ENCODE measurements at places on chromosomes 7 and 10. TPM values are rescaled to one million over a fixed set of nuclear protein-coding genes. Genes with fewer than 3 reads are reported as not detected.
A peak's percentile ranks its signal among the peaks of the same experiment; 100 is the strongest.

DNA sequence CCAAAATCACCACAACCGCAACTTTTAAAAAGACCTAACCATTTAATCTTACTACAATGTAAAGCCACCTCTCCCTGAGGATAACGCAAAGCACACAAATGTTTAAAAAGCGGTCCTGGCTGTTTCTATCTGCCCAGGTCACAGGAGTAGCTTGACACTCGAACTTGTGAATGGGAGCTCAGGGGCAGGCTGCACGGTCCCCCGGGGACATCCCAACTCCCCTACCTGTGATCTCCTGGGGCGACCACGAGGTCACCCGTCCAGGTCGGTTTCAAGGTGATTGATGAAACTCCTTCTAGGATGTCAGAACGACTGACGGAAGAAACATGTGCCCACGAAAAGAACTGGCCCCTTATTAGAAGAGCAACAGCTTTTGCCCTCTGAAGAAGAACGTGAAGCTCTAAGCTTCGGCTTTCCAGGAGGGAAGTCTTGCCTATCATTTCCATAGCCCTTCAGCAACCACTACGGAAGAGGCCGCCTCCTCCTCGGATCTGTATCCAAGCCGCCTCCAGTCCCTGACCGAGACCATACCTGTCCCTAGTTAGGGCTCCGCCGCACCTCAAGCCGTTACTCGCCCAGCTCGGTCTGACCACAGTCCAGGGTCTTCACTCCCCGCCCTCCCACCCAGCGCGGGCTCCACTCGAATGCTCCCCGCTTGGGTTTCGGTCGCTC is 459 bp downstream of the CYCS start:
- peak; percentile 16 for DNase-seq

- DNase-seq, result peak; percentile 66
Measured at GRCh38 chr7:322111-322671, 32.2 kb downstream of the FOXL3 start.

DNA sequence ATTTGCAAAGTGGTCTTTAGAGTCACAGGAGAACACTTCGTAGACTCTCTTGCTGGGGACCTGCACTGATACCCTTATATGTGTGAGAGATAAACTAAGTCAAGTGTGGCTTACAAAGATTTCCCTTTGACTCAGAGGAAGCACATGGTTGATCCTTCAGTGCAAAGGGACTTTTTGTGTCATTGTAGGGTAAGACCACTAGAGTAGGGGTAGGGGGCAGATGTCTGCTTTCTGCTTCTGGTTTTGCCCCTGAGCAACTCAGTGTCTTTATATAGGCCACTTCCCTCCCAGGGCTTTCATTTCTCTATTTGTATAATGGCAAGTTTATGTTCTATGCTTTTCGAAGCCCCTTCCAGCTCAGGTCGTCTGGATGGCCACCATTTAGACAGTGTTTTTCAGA is 281.7 kb downstream of the SORCS3 start:
- no peak for DNase-seq

DNA sequence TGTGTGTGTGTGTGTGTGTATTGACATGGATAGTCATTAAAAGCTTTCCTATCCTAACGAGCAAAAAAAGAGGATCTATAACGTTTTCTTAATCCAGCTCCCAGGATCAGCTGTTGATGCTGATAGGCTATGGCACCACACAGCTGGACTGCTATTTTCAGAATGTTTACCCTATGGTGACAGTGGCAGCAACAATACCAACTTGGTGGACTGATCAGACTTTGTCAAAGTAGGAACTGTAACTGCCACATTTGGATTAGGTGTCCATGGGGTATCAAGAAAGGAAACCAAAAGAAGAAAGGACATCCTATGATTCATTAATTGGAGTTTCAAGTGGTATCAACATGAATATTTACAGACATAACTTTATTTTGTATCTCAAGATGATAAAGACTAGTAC is 2.7 kb upstream of the CLEC5A start:
- DNase-seq, result no peak

- no peak for DNase-seq
Measured at GRCh38 chr7:43351683-43352082, 231.2 kb upstream of the STK17A start.

MACC1 gene
- not detected for total RNA-seq

DPY19L1 gene
- 25.4 TPM for total RNA-seq

Data from activated T-helper 2 cell treated with anti-CD3 and anti-CD28 coated beads, Interferon-gamma antibody, Interleukin-2, Interleukin-4, amounts not matched to agents 10 μg/mL and 5 μg/mL and 100 μg/mL, durations not matched to agents 14 hours and 24 hours and 36 hours (primary cell).